ENCODE measurements at places on chromosomes 2 and 18. TPM values are rescaled to one million over a fixed set of nuclear protein-coding genes. Genes with fewer than 3 reads are reported as not detected.
A peak's percentile ranks its signal among the peaks of the same experiment; 100 is the strongest.

Gene LOXHD1
- 0.27 TPM for total RNA-seq

Gene GPR45
- not detected for total RNA-seq

DNA sequence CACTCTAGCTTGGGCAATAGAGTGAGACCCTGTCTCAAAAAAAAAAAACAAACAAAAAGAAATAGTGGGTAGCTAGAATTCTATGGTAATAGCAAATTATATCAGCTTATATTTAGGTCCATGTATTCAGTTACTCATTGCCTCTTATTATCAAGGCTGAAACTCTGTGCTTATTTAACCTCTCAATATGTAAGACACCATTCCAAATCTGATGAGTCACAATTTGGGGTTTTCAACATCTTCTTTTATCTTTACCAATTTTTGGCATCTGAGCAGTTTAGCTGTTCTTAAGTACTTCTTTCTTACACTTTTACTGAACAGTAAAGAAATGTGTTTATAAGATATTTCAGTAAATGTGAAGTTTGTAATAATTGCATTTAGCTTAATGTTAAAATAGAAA lies 69.3 kb downstream of the TTC27 start:
- H3K4me1 ChIP-seq = no peaks in the 10 kb centered on the region
- H3K27ac ChIP-seq = no peak overlapping the region
- no peak overlapping the region for H3K4me3 ChIP-seq
- no peaks in the 10 kb centered on the region for H3K27me3 ChIP-seq
- no peak for ATAC-seq

Gene RBKS
- 1.1 TPM for total RNA-seq

Gene ACMSD
- total RNA-seq = not detected

Gene ERMN
- 0.13 TPM for total RNA-seq

Gene CFAP65
- not detected for total RNA-seq

DNA sequence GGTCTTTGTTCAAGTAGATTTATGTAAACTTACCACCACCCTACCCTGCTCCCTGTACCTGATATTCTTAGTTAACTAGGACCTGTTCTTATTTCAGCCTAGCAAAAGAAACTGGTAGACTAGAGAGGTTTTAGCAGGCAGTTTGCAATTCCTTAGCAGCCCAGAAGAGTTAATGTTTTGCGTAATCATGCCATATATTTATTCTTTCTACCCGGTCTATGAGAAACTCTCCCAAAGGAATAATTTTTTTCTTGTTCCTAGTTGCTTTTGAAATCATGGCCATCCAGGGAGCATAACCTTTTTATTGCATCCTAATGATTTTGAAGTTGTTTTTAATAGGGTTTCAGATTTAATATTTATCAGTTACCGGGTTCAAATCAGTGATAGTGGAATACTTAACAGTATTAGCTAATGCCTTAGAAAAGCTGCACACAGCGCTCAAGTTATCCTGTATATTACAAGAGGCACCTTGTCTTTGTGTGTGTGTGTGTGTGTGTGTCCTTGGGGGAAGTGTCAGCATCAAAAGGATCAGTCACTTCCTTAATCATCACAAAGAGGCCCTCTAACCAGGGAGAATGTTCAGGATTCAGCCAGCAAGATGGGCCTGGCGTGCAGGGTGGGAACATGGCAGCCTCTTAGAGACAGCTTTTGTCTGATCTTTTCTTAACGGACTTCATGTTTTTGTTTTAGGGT lies 52.9 kb downstream of the CABLES1 start:
- no peak overlapping the region for H3K4me3 ChIP-seq
- no peaks in the 10 kb centered on the region for H3K27me3 ChIP-seq
- no peak for ATAC-seq
- H3K4me1 ChIP-seq = peaks cover 6% of the 10 kb centered on the region
- peaks cover 6% of the 10 kb centered on the region for H3K36me3 ChIP-seq
- H3K27ac ChIP-seq = no peak overlapping the region

DNA sequence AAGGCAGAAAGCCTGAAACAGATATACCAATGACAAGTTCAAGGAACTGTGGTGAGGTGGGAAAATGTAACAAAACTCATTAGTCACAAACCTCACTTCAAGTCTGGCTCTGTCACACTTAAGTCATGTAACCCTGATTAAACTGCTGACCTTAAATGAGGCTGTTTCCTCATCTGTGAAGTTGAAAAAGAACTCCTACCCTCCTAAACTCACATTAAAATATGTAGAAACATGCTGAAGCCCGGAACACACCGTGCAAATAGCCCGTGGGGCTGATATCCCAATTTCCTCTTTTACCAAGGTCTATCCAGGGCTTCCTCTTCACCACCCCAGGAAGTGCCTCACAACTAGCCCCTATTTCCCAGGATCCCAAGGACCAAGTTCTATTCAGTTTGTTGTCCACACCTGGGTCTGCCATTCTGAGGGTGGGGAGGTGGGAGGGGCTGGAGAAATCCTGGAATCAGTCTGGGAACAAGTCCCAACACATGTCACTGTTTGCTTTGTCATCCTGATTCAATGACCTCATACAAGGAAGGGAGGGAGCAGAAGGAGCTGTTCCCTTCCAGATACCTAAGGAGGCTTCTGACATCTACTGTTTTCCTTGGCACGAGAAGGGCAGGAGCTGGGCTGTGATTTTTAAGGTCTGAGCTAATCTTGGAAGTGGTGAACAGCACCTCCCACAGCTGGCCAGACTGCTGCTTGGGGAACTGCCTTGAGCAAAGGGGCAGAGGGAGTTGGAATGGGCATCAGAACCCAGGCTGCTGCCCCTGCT lies 42.3 kb downstream of the SLC4A1AP start:
- H3K4me1 ChIP-seq = peaks cover 19% of the 10 kb centered on the region
- H3K27me3 ChIP-seq = no peaks in the 10 kb centered on the region
- ATAC-seq = peak; percentile 90
- H3K4me3 ChIP-seq = no peak overlapping the region
- H3K27ac ChIP-seq = peak overlapping the region; percentile 84

- H3K4me1 ChIP-seq = peaks cover 12% of the 10 kb centered on the region
- no peaks in the 10 kb centered on the region for H3K27me3 ChIP-seq
- H3K36me3 ChIP-seq = no peaks in the 10 kb centered on the region
- peak overlapping the region; percentile 12 for H3K27ac ChIP-seq
- no peak for ATAC-seq
These were observed 84.1 kb downstream of the RBMS1 start for GRCh38 chr2:160409480-160409879.

Gene CFC1
- total RNA-seq = not detected

Gene IL1RN
- 2.6 TPM for total RNA-seq

Gene SCG2
- total RNA-seq = 0.78 TPM

Gene MYCN
- total RNA-seq = 0.13 TPM

GRCh38 chr2:113755035-113755834 lies 1.2 kb downstream of the SLC35F5 start:
- no peak for ATAC-seq
- H3K27me3 ChIP-seq = no peaks in the 10 kb centered on the region
- peaks cover 18% of the 10 kb centered on the region for H3K36me3 ChIP-seq
- peak overlapping the region; percentile 89 for H3K4me3 ChIP-seq
- peak overlapping the region; percentile 95 for H3K27ac ChIP-seq

DNA sequence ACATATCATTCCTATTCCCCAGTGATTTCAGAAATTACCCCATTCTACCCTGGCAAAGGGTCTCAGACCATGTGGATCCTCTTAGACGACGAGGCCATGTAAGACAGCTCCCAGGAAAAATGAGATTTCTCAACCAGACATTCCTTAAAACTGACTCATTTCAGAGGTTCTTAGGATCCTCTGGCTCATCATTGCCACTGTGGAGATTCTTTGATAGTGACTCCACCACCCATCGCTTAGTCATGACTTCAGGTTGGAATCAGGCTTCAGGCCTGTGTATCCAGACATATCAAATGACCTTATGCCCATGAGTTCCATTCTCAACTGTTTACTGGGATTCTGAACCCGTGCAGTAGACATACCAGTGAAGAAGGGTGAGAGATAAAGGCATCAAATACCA lies 245.6 kb upstream of the TCF4 start:
- no peaks in the 10 kb centered on the region for H3K27me3 ChIP-seq
- peak; percentile 95 for ATAC-seq
- no peaks in the 10 kb centered on the region for H3K4me1 ChIP-seq

DNA sequence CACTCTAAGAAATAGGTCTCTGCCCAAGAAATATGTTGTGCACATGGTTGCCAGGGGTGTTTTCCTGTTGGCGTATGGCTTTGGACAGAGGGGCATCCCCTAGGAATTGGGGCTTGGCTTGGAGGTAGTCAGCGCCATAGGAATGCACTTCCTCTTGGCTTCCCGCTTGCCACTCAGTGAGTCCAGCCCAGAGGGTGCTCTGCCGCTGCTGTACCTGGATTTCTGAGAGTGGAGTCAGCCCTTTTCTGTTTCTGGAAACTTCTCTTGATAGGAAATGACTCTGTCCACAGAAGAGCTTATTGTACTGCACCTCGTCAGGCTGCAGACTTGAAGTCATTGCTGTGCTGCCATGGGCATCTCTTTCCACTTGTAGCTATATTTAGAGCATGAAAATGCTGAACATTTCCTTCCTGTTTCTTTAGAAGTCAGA lies 116.7 kb upstream of the MGAT5 start:
- ATAC-seq = peak; percentile 72
- H3K27ac ChIP-seq = peak overlapping the region; percentile 28
- H3K27me3 ChIP-seq = no peaks in the 10 kb centered on the region
- no peaks in the 10 kb centered on the region for H3K36me3 ChIP-seq
